ENCODE measurements at places on chromosomes 6 and 20.

- no peak for DNase-seq
Observed at GRCh38 chr6:41548098-41548840, 2.1 kb downstream of the FOXP4 start.

GRCh38 chr6:16295060-16295459, 56.7 kb downstream of the GMPR start:
- DNase-seq, result no peak

- DNase-seq, result no peak
Observed at GRCh38 chr20:6160736-6161135, 37.9 kb upstream of the FERMT1 start.

- DNase-seq, result no peak
Observed at GRCh38 chr6:37761554-37762271, 57.8 kb upstream of the ZFAND3 start.

DNA sequence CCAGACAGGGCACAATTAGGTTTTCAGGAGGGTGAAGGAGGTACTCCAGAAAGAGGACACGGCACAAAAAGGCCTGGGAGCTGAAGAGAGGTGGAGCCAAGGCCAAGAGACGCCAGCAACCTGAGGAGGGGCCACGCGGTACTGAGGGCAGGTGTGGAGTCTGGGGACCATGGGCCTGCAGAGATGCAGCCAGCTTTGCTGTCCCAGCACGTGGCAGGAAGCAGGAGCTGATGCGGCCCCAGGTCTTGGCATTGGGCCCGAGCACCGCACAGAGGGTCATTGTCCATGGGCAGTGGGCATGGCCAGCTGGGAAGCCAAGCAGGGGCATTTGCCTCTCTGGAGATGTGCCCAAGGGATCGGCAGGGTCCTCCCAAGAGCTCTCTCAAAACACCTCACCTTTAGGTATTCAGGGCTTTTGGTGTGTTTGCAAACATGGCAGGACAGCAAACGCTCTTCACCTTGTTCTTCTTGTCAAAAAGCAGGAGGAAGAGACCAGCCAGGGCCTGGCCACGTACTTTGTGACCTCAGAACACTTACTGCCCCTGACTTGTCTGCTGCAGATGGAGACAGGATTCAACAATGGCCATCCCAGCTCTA, 1.4 kb upstream of the BPIFB1 start:
- DNase-seq, result no peak

GRCh38 chr6:31826793-31827285, 699 bp upstream of the HSPA1B start:
- peak; percentile 75 for DNase-seq

- DNase-seq, result no peak
Observed at GRCh38 chr6:168631564-168631963, 190.6 kb downstream of the SMOC2 start.

- DNase-seq, result no peak
Observed at GRCh38 chr20:18831830-18832499, 18.4 kb downstream of the SCP2D1 start.
